ENCODE measurements at places on chromosomes 5 and 9.

DNA sequence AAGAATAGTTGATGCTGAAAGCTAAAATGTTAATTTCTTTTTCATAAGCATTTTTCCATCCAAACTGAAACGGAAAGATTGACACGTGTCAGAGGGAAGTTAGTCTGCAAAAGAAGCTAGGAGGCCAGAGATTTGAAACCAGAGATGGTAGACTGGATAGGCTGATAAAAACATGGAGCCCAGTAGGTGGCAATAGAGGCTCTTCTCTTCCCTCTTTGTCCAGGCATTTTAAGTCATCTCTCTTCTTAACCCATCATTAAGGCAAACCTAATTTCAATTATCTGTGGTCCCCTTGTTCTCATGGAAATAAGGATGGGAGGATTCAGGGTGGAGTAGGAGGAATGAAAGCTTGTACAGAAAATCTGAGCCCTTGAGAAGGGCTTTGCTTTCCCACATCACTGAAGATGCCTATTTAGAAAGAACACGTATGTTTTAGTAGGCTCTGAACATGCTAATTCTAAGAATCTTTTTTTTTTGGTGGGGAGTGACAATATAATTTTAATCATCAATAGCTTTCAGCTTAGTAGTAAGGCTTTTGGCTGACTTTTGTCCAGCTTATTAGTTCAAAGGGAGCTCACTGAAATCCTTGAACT lies 66.6 kb downstream of the ZNF474 start:
- no peak for DNase-seq

DNA sequence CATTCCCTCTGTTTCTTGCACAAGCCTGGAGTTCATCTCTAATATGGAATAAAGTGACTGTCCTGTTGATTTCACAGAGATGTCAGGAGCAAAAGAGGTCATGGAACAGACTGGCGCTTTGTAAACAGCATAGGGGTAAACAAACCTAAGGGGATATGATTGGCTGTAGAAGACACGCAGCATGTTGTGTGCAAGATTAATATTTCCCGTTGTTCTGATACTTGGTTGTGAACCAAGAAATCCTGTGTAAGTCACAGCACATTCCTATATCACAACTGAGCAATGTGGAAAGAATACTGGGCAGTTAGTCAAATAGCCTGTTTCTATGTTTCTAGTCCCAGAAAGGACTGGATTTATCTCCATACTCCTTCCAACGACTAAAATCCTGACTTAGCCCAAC lies 3.2 kb downstream of the ADAMTS12 start:
- DNase-seq = no peak

- no peak for DNase-seq
Measured at GRCh38 chr5:2537378-2538145, 213.9 kb downstream of the IRX2 start.

DNA sequence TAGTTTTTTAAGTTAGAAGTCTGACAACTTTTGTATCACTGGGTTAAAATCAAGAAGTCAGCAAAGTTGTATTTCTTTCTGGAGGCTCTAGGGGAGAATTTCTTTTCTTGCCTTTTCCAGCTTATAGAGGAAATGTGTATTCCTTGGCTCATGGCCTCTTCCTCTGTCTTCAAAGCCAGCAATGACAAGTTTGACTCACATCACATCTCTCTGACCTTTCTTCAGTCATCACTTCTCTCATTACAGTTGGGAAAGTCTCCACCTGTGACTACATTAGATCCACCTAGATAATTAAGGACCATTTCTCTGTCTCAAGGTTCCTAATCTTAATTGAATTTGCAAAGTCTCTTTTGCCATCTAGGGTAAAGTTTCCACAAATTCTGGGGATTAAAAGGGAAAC lies 339.9 kb downstream of the TENT4A start:
- no peak for DNase-seq

- peak; percentile 69 for DNase-seq
Measured at GRCh38 chr9:37390759-37391158, 31.7 kb upstream of the GRHPR start.

GRCh38 chr5:67202828-67203227 lies 6.2 kb upstream of the CD180 start:
- no peak for DNase-seq

DNA sequence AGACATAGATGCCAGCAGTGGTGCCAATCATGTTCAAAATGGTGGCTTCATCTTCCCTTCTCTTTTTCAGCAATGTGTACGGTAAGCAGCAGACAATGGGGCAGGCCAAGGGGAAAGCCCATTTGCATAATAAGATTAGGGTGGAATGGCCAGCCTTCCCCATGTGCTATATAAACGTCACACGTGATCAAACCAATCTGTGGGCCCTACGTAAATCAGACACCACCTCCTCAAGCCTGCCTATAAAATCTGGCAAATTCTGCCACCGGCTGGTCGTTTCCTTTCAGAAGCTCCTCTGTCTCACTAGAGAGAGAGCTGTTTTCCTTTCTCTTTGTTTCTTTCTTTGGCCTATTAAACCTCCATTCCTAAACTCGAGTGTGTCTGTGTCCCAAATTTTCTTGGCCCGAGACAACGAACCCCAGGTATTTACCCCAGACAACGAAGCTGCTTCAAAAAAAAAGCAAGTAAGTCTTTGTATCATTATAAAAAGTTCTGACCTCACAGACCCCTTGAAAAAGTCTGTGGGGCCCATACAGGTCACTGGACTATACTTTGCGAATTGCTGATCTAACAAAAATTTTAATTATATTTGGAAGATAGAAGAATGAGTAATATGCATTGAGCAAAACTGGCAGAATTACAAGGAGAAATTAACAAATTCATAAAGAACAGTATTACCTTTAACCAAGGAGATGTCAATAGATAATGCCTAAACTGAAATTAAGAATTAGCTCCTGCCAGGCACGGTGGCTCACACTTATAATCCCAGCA lies 15.2 kb downstream of the ZBTB5 start:
- DNase-seq = no peak

- no peak for DNase-seq
Measured at GRCh38 chr5:115767424-115767823, 49.0 kb downstream of the CDO1 start.

DNA sequence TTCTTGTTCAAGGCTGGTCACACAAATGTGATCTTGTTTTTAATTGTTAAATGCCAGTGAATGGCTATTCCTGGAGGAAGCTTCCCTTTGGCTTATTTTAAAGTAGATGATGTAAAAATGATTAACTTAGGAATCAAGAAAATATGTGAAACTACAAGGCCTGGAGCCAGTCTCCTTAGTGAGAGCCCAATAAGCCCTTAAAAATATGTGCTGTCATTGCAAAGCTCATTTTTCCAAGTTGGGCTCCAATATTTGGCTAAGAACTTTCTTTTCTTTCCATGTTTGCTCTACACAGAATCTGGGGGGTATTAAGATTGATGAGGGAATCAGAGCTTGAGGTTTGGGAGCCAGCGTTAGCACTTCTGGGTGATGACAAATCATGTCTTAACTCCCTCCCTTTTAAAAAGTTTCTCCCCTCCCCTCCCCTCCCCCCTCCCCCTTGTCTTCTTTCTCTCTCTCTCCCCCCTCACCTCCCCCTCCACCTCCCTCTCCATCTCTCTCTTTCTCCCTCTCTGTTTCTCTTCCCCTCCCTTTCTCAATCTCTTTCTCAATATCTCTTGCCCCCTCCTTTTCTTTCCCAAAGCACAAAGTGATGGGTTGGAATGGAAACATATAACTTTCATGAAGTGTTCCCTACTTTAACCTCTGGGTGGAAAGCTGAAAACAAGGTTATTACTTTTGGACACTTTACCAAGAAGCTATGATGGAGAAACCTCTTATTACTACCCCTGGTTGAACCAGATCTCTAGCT lies 86.0 kb downstream of the FBXL7 start:
- no peak for DNase-seq

GRCh38 chr5:178467205-178467567 lies 123.0 kb downstream of the COL23A1 start:
- peak; percentile 51 for DNase-seq

DNA sequence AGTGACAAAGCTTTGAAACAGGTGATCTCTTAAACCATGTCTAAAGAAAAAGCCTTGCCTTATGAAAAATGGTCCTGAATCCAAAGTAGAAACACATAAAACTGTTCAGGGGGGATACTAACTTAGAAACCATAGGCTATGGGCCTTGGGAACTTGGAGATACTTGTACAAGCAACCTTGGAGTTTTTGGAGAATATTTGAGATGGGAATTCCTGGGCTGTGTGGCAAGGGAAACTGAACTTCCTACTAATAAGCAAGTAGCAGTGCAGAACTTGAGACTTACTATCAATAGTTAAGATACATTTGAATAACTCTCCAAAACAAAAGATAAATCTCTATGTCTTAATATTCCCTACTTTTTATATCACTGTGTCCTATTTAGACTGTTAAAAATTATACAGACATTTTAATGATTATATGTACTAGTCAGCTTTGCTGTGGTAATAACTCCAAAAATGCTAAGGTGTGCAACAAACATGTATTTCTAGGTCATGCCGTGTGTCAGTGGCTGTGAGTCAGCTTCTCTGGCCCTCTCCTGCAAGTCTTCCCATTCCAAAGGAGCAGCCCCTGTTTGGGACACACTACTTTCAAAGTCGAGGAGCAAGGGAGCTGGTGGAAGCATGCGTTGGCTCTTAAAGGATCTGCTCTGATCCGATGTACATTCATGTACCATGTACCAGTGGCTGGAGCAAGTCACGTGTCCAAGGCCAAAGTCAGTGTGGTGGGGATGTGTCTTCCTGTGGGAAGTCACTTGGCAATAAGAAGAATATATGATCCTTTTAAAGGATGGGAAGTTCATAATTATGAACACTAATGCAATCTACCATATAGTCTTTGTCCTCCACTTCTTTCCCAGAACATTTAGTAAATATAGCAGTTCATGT lies 39.6 kb downstream of the SNX30 start:
- DNase-seq = no peak

DNA sequence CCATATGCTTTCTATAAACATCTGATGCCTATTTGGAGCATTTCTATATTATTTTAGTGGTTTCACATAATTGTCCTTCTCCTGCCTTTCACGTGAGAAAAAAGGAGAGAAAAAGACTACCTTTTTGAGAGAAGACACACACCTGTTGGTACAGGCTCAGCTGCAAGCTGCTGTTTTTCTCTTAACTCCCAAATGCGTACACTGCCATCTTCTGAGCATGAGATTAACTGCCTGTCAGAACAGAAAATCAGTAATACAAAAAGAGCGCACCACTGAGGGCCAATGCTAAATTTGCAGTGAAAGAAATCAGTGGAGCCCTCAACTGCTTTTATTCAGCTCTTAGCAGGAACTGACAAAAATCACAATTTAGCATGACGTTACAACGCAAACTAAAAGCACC lies 54.9 kb downstream of the WDR41 start:
- DNase-seq = no peak

DNA sequence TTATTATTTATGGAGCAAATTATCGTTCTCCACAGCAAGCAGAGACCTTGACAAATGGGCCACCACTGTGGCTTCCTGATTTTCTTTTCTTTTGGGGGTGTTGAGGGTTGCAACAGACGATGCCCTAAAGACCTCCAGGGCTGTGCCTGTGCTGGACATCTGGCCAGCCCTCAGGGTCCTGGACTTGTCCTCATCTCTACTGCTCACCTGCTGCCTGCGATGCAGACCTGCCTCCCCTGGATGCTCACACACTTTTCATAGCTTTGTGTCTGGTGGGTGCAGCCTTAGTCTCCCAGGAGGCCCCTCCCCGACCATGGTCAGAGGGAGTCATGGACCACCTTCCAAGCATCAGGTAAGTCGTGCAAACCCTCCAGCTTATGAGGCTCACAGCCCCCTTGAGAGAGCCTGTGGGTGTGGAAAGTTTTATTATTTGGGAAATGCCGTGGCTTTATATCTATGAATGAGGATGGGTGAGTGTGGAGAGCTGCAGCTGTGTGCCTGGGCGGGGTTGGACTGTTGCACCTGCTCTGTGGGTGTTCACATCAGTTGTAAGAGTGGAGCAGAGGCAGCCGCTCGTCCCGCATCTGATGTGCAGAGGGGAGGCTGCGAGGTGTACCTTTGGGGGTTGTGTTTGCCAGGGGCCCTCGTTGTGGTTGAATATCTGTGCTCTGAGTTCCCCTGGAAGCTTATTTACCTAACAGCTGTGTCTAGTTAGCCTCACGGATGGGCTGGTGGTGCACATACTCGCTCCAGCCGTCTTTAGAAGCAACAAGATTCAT lies 126.3 kb upstream of the IRX4 start:
- no peak for DNase-seq

- no peak for DNase-seq
Measured at GRCh38 chr5:125411071-125411743, 664.8 kb upstream of the ZNF608 start.

DNA sequence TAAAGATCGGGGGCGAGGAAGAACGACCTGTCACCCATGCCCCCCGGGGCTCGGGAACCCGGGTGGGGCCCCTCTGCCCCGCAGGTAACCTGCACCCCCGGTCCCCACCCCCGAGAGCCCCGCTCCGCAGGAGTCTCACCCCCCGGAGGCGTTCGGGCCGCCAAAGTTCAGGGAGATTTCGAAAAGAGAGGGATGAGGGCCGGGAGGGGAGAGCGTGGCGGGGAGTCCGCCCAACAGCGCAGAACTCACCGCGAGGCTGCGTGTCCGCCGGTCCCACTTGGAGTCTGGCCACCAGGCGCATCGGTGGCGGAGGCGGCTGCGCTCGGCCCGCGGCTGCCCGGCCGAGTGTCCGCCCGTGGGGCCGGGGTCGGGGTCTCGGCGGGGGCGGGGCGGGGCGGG lies at the start of gene PHF19:
TSS of gene PHF19 (minus strand) at position 347 of the 399 bp plus-strand sequence. CDS start 2,447 bp downstream, outside the sequence.
- DNase-seq = no peak

- no peak for DNase-seq
Measured at GRCh38 chr9:119337573-119337972, 31.7 kb downstream of the BRINP1 start.

- DNase-seq = no peak
Measured at GRCh38 chr9:108245901-108246300, 609.9 kb downstream of the ACTL7B start.

GRCh38 chr9:73872701-73873100 lies 624.4 kb upstream of the RORB start:
- no peak for DNase-seq

DNA sequence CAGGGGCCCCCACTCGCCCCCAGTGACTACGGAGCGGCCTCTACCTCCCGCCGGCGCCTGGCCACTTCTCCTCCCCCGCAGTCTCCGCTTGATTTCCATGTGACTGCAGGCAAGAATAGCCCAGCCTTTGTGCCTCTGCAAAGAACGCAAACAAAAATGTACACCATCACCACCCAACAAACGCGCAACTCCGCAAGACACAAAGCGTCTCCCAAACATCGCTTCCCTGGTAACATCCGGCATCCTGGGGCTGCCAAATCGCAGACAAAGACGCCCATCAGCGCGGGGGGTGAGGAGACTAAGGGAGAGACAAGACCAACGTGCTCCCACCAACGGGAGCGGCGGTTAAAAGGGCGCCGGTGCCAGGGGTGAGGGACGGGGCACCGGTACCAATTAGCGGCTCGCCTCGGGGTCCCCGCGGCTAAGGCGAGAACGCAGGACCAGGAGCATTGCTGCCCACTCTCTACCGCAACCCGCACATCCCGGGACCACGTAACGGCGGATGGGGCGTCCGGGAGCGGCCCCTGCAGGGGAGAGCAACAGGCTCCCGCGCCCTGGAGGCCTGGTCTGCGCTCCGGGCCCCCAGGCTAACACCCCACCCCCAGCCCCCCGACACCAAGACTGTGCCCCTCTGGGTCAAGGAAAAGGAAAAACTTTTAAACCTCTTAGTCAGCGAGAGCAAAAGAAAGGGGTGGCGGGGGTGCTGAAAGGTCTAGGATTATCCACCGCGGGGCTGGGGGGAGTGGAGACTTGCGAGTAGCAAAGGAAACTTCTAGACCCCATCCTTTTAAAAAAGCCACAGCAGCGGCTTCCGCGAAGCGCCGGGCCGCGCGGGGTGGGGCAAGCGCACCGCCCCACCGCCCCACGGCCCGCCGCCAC lies 885 bp downstream of the MPDZ start:
- no peak for DNase-seq

Measured in activated effector memory CD4-positive, alpha-beta T cell treated with anti-CD3 and anti-CD28 coated beads, Interleukin-2, amount 50 U/mL, for 16 hours (primary cell).